ENCODE measurements at places on chromosomes 6 and 20.

DNA sequence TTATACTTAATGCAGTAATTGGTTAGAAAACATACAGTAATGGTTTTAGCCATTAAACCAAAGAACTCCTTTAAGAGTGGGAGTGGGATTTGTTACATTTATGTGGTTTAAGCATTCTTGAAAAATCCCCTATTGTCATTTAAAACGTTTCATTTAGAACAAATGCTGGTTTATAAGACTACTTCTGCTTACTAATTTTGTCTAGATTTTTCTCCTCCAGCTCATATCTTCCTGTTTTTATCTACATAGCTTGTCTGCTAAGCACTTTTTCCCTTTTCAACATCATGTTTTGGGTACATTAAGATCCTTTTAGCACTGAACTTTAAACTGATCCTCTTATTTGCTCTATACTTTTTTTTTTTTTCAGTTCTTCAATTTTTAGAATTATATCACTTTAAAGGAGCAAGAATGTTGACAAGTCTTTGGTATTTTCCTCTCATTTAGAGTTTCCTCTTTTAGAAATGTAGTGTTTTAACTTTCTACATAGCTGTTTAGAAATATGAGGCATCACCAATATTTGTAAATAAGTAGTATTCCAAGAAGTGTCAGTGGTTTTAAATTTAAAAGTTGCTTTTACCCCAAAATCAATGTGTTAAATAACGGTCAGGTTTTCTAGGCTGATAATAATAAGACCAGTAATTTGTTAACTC is 80.9 kb downstream of the SESN1 start:
- DNase-seq: no peak

GRCh38 chr6:31058128-31058894 is 48.0 kb downstream of the MUC22 start:
- DNase-seq: no peak

DNA sequence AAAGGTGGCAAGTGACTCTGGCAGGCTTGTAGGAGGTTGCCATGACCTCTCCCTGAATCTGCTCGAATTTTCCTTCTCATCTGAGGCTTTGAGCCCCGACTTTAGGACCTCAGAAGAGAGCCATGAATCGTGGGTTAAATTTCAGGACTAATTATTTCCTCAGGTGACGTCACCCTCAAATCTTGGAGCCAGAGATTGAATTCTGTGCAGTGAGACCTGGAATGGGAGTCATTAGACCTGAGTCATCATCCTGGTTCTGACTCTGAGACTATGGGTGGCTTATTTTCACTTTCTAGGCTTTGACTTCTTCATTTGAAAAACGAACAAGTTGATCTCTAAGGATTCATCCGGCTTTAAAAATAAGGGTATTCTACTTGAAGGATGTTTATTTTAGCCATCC is 48.5 kb upstream of the PDYN start:
- DNase-seq: no peak

GRCh38 chr20:17943343-17943742 is 25.3 kb downstream of the SNX5 start:
- no peak for DNase-seq

GRCh38 chr20:697826-698225 is 22.2 kb upstream of the SCRT2 start:
- no peak for DNase-seq

- no peak for DNase-seq
These were observed 135.5 kb upstream of the SPACA1 start for GRCh38 chr6:87912102-87912501.

DNA sequence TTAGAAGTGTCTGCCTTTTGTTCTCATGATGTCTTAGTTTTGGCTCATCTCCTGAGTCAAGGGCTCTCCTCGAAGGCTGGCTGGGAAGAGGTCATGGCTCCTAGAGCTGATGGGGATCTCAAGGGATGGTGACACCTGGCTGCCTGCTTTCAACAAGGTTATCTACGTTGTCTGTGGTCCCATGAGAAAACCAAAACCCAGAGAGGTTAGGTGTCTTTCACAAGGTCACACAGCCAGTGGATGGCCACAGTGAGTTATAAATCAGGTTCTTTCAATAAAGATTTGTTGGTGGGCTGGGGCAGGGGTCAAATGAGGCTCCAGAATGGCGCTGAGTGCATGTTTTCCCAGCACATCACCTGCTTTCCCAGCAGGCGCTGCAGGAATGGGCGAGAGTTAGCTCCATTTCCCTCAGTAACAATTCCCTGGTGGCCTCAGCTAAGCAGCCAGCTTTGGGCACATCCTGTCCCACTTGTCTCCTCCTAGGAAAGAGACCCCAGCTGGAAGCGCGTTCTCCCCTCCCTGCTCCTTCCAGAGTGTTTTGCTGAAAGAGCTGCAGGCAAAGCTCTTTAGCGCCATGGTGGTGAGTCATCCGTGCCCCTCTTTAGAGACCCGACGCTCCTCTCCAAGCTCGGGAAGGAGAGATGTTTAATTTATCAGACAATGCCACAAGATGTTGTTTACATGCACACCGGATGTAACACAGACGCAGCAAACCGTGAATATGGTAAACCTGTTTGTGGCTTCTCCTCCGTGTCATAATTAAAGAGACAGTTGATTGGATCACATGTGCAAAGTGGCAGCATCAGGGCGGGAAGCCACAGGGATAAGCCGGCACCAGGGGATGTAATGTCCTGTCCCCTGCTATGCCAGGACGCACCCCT is 109.7 kb downstream of the LRFN2 start:
- no peak for DNase-seq

DNA sequence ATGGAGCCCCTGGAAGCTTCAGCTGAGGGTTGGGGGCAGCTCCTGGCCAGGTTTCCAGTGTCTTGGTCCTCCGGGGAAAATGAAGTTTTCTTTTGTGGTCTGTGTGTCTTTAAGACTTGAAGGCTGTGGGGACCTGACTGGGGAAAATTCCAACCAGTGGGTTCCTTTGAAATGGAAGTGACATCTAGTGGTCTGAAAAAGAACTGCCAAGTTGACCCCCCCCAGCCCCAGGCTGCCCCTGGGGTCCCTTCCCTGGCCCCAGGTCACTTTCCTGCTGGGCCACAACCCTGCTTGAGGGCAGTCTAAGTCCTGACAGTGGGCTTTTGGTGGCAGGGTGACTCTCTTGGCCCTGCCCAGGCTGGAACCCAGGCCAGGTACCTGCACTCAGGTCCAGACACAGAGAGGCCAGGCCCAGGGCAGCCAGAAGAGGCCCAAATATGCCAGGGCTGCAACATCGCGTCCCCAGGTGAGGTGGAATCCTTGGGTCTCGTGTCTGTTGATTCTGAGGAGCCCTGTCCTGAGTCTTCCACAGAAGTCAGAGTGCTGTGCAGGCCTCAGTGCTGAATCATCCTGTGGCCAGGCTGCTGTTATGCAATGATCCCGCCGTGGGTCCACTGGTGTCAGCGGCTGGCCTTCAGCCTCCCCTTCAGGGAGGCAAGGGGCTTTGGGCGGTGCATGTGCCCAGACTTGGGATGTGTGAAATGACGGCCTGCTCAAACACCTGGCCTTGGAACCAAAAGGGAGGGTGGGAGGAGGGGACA is 68.4 kb downstream of the VEGFA start:
- peak; percentile 44 for DNase-seq

- DNase-seq: no peak
These were observed 3.0 kb downstream of the PRSS16 start for GRCh38 chr6:27250277-27251111.

DNA sequence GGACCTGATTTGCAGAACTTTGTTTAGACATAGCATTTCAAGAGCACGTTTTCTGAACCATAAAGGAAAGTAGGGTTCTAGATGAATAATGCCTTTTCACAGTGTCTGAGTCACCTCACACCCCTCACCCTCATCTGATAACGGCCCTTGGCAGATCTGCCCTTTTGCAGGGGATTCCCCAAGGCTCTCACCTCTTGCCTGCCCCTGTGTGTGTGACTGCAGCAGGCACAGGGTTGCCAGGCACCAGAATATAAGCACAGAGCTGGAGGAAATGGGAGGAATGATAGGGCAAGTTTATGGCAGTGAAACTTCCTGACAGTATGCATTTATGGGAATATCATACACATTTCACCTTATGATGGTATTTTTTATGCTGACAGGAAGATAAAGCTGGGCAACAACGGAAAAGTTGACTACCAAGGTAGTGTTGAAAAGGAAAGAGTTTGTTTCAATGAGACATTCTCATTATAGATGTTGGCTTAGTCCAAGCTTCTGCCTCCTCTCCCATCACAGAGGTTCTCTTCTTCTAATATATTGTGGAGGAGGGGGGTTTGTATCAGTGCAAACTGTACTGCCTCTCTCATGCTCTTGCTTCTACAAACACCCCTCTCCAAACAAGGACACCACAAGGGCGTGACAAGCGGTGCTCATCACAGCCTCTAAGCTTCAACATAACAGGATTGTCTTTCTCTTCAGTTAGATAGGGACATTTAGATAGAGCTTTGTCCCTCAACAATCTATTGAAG is 101.5 kb upstream of the BACH2 start:
- DNase-seq: no peak

DNA sequence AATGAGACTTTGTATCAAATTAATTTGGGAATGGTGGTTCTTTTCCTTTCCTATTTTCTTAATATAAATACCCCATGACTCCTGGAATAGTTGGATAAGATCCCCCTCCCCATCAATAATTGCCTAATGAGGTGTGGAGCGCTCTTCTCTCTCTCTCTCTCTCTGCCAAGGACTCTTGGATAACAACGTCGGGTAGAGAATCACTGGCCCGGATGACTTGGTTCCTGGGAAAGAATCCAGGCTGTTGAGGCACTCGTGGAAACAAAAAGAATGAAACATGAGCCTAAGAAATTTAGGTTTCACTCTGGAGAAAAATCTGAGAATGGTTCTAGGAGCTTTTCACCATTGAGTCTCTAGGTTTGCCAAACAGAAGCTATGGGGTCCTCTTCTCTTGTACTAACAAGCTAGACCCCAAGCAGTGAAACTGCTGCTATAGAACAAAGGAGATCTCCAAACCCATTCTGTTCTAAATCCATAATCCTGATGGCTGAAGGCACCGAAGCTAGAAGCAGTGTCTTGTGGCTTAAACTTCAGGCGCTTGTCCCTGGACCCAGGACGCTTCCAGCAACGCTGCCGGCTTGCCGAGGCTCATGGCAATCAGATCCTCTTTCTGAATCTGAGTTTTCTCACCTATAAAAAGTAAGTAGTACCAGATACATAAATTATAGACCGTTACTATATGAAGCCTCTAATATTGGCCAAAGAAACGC is 241.6 kb upstream of the BTBD3 start:
- no peak for DNase-seq

GRCh38 chr6:70118670-70119069 is 184.2 kb downstream of the COL9A1 start:
- DNase-seq: no peak

- peak; percentile 84 for DNase-seq
These were observed at the start of gene DSE for GRCh38 chr6:116370760-116371119. Gene DSE (plus strand): TSS chr6:116370947. CDS start chr6:116399251, 28,304 bp downstream.

- DNase-seq: no peak
These were observed 3.4 kb downstream of the KCNB1 start for GRCh38 chr20:49478754-49479689.

All from GDM1 (cell line).